Large intestine (tissue), 12 donors: ENCODE measurements at places on chromosomes 3 and 15. TPM values are rescaled to one million over a fixed set of nuclear protein-coding genes. Genes with fewer than 3 reads are reported as not detected.

NR2E3 gene
- 0.54 TPM for polyA plus RNA-seq

SLC28A1 gene
- 33.1 TPM for polyA plus RNA-seq

LXN gene
- polyA plus RNA-seq = 45.7 TPM

MYO5C gene
- 12.8 TPM for polyA plus RNA-seq

DNA sequence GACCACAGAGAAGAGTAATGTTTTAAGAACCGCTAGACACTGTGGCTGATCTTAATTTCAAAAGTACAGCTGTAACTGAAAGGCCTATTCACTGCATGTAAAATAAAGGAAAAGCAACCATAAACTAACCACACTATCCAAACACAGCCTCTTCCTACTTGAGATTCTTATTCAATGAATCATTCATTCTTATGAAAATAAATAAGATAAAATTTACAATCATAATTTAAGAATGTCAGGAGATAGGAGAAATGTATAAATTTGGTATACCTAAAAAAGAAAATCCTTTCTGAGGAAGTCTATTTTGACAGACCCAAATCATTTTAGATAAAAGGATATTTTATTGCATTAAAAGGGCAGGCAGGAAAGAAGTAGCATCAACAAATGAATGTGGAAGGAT lies 533.5 kb upstream of the ZNF385D start:
- no peak overlapping the region for H3K27ac ChIP-seq
- no peaks in the 10 kb centered on the region for H3K27me3 ChIP-seq
- H3K36me3 ChIP-seq = no peaks in the 10 kb centered on the region
- H3K4me1 ChIP-seq = no peaks in the 10 kb centered on the region

GRCh38 chr15:94001255-94001801 lies 230.0 kb upstream of the MCTP2 start:
- DNase-seq = no peak
- no peak overlapping the region for H3K27ac ChIP-seq
- peaks cover 3% of the 10 kb centered on the region for H3K4me1 ChIP-seq
- H3K27me3 ChIP-seq = no peaks in the 10 kb centered on the region
- no peaks in the 10 kb centered on the region for H3K36me3 ChIP-seq
- no peak overlapping the region for H3K4me3 ChIP-seq

DNA sequence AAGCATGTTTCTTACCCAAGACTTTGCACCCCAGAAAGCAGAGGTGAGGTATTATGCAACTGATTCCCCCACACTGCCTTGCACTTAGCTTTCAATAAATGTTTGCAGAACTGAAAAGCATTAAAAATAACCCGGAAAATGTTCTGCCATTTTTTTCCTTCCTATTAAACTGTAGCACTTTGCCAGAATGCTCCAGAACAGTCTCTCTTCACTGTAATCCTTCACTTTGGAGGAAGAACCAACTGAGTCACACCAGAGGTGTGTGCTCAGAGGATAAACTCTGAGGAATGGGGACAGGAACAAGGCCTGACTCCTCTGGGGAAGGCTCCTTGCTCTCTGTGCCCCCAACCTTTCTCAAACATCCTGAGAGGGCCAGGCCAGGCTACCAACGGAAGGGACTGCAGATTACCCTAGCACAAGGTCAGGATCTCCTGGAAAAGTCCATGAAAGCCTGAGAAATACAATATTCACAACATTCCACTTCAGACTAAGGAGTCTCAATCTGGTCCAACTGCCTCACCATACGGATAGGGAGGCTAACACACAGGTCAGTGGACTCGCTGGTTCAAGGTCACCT lies 19.0 kb downstream of the ANP32A start:
- no peak for DNase-seq
- H3K4me3 ChIP-seq = no peak overlapping the region
- H3K27ac ChIP-seq = no peak overlapping the region
- peaks cover 7% of the 10 kb centered on the region for H3K36me3 ChIP-seq

DNA sequence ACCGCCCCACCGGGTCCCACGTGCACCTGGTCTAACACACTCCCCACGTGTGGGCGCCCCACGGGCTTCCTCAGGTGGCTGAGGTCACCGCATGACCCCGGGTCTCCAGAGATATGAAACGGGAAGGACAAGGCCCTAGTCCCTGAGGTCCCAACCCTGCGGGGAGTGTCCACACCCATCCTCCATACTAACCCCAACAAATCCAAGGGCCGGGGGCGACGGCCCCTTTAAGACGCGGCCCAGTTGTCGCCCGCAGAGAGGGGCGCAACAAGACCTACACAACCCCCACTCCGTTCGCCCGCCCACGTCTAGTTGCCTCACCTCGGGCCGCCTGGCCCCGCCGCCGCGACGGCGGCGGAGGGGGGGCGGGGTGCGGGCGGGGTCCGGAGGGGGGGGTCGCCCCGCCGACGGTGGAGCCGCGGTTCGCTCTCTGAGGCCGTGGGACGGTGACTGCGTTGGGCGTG lies 396 bp downstream of the INO80 start:
- peak overlapping the region; percentile 92 for H3K27ac ChIP-seq
- peaks cover 4% of the 10 kb centered on the region for H3K4me1 ChIP-seq
- H3K36me3 ChIP-seq = peaks cover 3% of the 10 kb centered on the region
- H3K27me3 ChIP-seq = no peaks in the 10 kb centered on the region
- peak overlapping the region; percentile 66 for H3K4me3 ChIP-seq

GRCh38 chr3:166110102-166110501 lies 272.9 kb upstream of the BCHE start:
- no peaks in the 10 kb centered on the region for H3K36me3 ChIP-seq
- H3K27me3 ChIP-seq = no peaks in the 10 kb centered on the region
- DNase-seq = no peak
- no peaks in the 10 kb centered on the region for H3K4me1 ChIP-seq
- no peak overlapping the region for H3K4me3 ChIP-seq
- no peak overlapping the region for H3K27ac ChIP-seq

DNA sequence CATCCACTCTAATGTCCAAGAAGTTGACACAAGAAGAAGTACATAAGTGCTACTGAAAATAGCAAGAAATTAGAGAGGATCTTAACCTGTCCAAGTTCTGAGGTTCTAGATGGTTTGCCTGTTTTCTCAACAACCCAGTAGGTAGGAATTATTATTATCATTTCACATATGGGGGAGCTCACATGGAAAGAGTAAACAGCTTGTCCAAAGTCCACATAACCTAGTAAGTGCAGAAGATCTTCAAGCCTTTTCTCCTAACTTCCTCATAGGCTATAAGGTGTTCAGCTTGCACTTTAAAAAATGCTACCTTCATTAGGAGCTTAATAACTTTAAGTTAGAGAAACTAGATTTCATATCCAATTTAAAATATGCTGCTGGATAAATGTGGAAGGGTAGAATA lies 3.0 kb downstream of the SLC2A2 start:
- H3K27me3 ChIP-seq = no peaks in the 10 kb centered on the region
- H3K4me1 ChIP-seq = peaks cover 7% of the 10 kb centered on the region
- H3K27ac ChIP-seq = peak overlapping the region; percentile 75
- peak overlapping the region; percentile 44 for H3K4me3 ChIP-seq
- no peaks in the 10 kb centered on the region for H3K36me3 ChIP-seq

GRCh38 chr15:78265752-78266224 lies 1.4 kb downstream of the DNAJA4 start:
- H3K36me3 ChIP-seq = no peaks in the 10 kb centered on the region
- H3K27me3 ChIP-seq = no peaks in the 10 kb centered on the region
- DNase-seq = no peak

DNA sequence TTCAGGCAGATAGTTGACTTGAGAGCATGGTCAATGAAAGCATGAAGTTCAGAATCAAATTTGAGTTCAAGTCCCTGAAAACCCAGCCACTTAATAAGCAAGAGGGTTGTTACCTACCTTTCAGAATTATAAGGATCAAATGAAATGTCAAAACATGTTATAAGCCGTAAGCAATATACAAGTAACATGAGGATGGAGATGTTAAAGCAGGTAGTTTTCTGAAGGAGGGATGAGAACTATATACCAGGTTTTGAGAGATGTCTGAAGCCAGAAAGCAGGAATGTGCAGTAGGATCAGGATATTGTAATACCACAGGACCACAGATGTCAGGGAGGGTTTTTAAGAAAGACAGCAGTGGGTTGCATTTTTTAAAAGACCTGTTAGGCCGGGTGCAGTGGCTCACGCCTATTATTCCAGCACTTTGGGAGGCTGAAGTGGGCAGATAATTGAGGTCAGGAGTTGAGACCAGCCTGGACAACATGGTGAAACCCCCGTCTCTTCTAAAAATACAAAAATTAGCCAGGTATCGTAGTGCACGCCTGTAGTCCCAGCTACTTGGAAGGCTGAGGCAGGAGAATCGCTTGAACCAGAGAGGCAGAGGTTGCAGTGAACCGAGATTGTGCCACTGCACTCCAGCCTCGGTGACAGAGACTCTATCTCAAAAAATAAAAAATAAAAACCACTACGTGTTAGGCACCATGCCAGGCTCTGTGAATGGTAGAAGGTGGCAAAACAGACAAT lies 6.9 kb upstream of the EIF3J start:
- no peak for DNase-seq
- H3K27ac ChIP-seq = no peak overlapping the region
- H3K36me3 ChIP-seq = peaks cover 5% of the 10 kb centered on the region
- peaks cover under 1% of the 10 kb centered on the region for H3K4me1 ChIP-seq

DNA sequence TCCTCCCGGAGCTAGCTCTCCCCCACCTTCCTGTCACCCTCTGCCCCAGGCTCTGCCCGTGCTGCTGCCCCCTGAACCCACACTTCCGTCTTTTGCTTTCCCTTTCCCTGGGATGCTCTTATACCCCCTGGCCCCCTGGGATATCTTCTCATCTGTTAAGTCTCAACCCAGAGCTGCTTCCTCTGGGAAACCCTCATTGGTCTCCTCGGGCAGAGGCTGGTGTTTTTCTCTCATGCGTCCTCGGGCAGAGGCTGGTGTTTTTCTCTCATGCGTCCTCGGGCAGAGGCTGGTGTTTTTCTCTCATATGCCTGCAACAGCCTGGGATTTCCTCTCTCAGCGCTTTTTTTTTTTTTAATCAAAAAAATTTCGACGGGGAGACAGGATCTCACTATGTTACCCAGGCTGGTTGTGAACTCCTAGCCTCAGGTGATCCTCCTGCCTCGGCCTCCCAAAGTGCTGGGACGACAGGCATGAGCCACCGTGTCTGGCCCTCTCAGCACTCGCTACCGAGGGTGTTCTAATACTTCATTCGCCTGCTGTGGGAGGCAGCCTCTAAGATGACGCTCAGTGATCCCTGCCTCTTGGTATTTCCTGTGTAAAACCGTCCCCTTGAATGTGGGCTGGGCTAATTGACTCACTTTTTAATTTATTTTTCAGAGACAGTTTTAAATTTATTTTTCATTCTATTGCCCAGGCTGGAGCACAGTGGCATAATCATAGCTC lies 62.7 kb upstream of the TFRC start:
- H3K4me3 ChIP-seq = no peak overlapping the region
- no peaks in the 10 kb centered on the region for H3K4me1 ChIP-seq
- no peaks in the 10 kb centered on the region for H3K36me3 ChIP-seq
- H3K27me3 ChIP-seq = no peaks in the 10 kb centered on the region
